ENCODE measurements at places on chromosomes 16 and 17.

- DNase-seq: no peak
These were observed 353.1 kb downstream of the FOXL1 start for GRCh38 chr16:86931410-86931941.

GRCh38 chr17:80598813-80599545 lies 54.3 kb downstream of the RPTOR start:
- no peak for DNase-seq

DNA sequence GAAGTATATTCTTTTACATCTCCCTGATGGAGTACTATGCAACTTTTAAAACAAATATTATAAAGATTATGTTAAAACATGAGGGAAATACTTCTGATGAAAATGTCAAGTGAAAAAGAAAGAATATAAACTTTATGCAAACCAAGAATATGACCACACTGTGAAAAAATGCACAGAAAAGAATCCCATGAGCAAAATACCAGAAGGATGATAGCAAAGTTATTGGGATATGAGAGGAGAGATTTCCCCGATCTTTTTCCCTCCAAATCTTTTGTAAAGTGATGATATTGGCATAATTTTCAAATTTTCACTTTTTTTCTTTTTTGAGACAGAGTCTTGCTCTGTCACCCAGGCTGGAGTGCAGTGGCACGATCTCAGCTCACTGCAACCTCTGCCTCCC lies 36.6 kb upstream of the SMURF2 start:
- no peak for DNase-seq

- no peak for DNase-seq
These were observed 414.3 kb downstream of the MAF start for GRCh38 chr16:79186196-79186595.

- DNase-seq: no peak
These were observed 45.8 kb upstream of the ARHGAP17 start for GRCh38 chr16:25060920-25061319.

- no peak for DNase-seq
These were observed 1.1 kb downstream of the CHTF8 start for GRCh38 chr16:69131167-69131838.

DNA sequence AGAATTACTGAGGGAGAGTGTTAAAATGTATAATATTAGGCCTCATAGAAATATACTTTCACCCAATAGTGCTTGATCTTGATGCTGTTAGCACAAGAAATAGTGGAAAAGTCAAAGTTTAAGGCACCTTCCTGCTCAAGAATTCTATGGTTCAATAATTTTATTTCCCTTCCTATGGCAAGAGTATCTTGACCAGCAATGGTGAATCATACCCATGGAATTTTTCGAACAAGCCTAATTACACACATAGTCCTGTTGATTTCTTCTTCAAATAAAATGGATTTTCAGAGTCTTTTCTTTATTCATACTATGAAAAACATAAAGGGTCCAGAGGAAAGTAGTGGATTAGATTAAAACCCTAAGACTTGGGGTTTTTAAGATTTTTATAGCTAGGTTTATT lies 810.6 kb downstream of the CDH11 start:
- DNase-seq: no peak

DNA sequence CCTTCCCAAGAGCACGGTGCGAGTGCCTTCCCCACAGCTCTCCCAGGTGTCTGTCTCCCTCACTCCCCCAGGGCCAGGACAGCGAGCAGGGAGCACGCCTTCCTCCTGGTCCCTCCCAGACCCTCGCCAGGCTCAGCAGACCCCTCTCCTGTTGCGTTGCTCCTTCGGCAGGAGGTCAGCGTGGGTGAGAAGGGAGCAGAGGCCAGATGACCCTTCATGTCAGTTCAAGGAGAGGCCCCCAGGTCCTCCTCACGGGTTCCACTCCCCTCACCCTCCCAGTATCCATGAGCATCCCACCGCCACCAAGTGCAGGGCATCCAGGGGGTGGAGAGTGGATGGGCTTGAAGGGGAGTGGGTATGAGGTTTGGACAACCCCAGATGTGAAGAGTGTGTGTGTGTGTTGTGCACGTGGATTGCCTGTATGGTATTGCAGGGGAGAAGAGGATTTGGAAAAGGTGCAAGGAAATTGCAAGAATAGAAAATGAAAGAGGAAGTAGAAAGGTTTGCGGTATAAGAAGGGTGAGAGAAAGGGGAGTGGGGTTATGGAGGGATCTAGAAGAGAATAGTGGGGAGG lies 17.7 kb downstream of the SGCA start:
- DNase-seq: no peak

- no peak for DNase-seq
These were observed 21.7 kb downstream of the KNOP1 start for GRCh38 chr16:19696328-19696727.

- DNase-seq: no peak
These were observed 1.4 kb downstream of the NT5M start for GRCh38 chr17:17304521-17304985.

DNA sequence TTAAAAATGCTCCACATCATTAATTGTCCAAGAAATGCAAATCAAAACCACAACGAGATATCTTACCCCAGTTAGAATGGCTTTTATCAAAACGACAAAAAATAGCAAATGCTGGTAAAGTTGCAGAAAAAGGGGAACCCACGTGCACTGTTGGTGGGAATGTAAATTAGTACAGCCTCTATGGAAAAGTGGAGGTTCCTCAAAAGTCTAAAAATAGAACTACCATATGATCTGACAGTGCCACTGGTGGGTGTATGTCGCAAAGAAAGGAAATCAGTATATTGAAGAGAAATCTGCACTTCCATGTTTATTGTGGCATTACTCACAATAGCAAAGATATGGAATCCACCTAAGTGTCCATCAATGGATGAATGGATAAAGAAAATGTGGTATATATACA lies 38.2 kb upstream of the ZFHX3 start:
- DNase-seq: no peak

GRCh38 chr16:77443357-77444146 lies 8.7 kb upstream of the ADAMTS18 start:
- DNase-seq: no peak

DNA sequence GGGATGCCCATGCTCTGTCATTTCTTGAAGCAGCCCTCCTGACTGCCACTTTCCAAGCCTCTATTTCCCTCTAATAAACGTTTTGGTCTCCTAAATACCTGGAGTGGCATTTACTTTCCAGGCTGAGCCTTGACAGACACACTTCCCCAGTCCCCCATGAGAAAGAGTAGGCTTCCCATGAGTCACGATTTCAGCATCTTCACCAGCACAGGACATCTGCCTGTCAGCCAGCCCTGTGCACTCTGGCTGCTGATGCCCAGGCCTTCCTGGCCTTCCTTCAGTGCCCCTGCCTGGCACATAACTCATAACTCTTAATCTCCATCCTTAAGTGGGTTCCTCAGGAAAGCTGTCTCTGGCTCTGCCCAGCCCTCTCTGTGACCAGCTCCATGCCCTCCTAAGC lies 30.8 kb upstream of the GAS7 start:
- no peak for DNase-seq

GRCh38 chr17:31434727-31435050 lies 43.2 kb downstream of the RAB11FIP4 start:
- no peak for DNase-seq

DNA sequence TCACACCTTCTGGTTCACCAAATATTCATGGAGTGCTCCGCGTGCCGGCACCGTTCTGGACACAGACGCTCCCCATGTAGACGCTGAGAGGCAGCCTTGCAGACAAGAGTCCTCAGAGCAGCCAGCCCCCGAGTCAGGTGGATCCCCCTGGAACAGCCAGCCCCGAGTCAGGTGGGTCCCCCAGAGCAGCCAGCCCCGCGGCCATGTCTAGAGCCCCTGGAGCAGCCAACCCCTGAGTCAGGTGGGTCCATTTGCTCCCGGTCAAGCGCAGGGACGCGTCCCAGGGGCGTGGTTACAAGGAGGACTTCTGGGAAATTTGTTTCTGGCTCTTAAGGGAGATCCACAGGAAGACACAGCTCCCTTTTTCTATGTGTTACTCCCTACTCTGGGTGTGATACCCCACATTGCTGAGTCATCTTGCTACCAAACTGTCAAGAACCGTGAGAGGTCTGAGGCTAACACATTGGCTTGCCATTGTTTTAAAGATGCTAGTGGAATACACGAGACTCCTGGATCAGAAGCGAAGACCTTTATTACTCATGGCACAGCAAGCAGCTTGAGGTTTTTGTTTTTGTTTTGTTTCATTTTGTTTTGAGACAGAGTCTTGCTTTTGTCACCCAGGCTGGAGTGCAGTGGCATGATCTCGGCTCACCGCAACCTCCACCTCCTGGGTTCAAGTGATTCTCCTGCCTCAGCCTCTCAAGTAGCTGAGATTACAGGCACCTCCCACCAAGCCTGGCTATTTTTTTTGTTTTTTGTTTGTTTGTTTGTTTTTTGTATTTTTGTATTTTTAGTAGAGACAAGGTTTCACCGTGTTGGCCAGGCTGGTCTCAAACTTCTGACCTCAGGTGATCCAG lies 43.3 kb upstream of the CBFA2T3 start:
- DNase-seq: no peak

- DNase-seq: no peak
These were observed 39.2 kb upstream of the ARL4D start for GRCh38 chr17:43359469-43360110.

- DNase-seq: no peak
These were observed 1.5 kb downstream of the TPSG1 start for GRCh38 chr16:1223355-1224214.

DNA sequence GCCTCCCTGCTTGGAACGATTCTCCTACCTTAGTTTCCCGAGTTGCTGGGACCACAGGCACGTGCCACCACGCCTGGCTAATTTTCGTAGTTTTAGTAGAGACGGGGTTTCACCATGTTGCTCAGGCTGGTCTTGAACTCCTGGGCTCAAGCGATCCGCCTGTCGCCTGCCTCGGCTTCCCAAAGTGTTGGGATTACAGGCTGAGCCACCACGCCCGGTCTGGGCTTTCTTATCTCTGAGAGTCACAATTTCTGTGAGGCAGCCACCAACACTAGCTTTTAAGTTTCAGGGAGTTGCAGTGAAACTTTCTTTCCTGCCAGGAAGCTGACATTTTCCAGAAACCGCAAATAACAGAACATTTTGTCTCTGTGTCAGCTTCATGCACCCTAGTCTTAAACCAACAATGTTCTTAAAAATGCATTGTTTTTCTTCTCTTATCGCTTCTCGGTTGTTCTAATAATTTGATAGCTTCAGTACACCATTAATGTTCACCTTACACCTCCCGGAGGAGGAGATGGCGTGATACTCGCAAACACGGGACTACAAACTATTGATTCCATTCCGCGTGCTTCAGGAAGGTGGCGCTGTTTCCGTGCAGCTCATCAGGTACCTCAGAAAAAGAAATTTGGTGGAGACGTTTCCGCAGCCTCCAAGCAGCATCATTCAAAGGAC lies 7.4 kb upstream of the DHRS7B start:
- peak; percentile 40 for DNase-seq

DNA sequence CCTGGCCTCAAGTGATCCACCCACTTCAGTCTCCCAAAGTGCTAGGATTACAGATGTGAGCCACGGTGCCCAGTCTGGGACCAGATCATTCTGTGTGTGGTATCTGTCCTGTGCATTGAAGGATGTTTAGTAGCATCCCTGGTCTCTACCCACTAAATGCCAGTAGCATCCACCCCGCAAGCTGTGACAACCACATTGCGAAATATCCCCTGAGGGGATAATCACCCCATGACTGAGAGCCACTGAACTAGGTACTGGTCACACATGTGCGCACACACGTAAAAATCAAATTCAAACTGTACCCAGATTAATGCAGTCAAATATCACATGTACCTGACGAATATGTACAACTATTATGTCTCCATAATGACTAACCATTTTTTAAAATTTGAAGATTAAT lies 35.8 kb downstream of the TEKT5 start:
- no peak for DNase-seq

- no peak for DNase-seq
These were observed 25.6 kb upstream of the RMI2 start for GRCh38 chr16:11319529-11320146.

- DNase-seq: no peak
These were observed 24.1 kb downstream of the CALCOCO2 start for GRCh38 chr17:48854774-48855476.

DNA sequence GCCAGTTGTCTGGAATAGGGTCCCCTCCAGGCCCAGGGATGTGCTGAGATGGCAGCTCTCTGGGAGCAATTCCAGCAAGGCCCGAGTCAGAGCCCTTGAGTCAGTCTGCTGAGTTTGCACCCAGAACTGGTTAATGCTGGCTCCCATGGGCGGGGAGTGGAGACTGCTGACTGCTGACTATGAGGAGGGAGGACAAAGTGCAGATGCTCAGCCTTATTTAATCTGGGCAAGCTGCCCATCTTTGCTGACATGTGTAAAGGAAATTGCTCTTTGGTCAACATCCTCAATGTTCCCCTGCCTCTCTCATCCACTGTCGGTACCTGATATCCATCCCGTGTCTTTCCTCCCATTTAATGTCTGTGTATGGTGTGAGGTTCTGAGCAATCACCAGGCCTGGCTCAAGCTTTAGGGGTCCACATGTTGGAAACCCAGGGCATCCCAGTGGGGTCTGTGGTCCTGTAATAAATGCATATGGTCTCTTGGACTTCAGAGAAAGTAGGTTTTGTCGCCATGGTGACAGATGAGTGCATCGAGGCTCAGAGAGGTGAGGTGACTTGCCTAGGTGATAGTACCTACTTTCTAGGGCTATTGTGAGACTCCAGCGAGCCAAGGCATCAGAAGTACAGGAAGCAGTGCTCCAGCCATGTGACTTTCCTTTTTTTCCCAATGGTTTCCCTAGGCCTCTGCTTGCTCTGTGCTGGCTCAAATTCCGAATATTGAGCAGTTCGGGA lies 20.0 kb upstream of the RNF135 start:
- DNase-seq: no peak

GRCh38 chr17:44389723-44390202 lies 314 bp upstream of the ITGA2B start:
- DNase-seq: no peak

- no peak for DNase-seq
These were observed 1.8 kb upstream of the RARA start for GRCh38 chr17:40307001-40307730.

- DNase-seq: no peak
These were observed 5.4 kb downstream of the NFATC3 start for GRCh38 chr16:68090533-68090932.

GRCh38 chr17:520447-521182 lies 168.0 kb upstream of the RPH3AL start:
- no peak for DNase-seq

- no peak for DNase-seq
These were observed 17.6 kb upstream of the NKD1 start for GRCh38 chr16:50530277-50531236.

DNA sequence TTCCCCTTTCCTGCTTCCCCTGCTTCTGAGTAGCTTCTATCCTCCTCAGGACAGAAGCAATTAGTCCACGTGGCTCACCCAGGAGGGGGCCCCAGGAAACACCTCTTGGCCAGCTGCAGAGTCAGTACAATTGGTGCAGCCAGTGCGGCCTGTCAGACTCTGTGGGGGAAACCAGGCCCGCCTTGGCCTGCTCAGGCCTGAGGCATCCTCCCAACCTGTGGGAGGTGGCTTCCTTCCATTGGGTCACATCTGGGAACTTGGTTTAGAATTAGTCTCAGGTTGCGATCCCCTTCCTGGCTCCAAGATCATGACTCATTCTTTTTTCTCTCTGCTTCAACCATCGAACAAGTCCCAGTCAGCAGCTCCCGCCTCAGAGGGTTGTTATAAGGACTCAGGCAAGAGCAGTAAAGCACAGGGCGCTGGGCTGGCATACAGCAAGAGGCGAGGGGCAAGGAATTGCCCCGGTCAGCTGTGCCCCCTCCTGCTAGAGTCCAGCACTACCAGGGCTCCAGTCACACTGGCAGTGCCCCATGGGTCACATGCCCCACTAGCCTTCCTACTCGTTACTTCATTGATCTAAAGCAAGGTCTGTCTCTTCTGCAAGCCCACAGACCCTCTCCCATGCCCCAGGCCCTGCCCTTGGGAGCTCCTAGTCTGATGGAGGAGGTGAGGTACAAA lies 8.1 kb upstream of the EPX start:
- DNase-seq: no peak

GRCh38 chr16:46757339-46758050 lies 9.4 kb upstream of the MYLK3 start:
- no peak for DNase-seq

Measured in stimulated activated CD4-positive, alpha-beta T cell treated with anti-CD3 and anti-CD28 coated beads, TNF-alpha, amount 100 ng/mL, for 24 hours (primary cell).